ENCODE measurements at places on chromosomes 3 and 15. TPM values are rescaled to one million over a fixed set of nuclear protein-coding genes. Genes with fewer than 3 reads are reported as not detected.

Gene MYO5C
- total RNA-seq, result 1.2 TPM

Gene PLA2G4D
- not detected for total RNA-seq

Gene CHDH
- 3.7 TPM for total RNA-seq

Gene DISP2
- total RNA-seq, result 0.13 TPM

Data from articular chondrocyte of knee joint (primary cell).